ENCODE measurements at places on chromosomes 2 and 18.
A peak's percentile ranks its signal among the peaks of the same experiment; 100 is the strongest.

- no peak for DNase-seq
Observed at GRCh38 chr2:142153601-142154000, 22.8 kb upstream of the LRP1B start.

- DNase-seq = peak; percentile 69
Observed at GRCh38 chr2:66434679-66435548, at the start of gene MEIS1. Gene MEIS1 (plus strand): TSS chr2:66435125. CDS start chr2:66435857, 732 bp downstream.

DNA sequence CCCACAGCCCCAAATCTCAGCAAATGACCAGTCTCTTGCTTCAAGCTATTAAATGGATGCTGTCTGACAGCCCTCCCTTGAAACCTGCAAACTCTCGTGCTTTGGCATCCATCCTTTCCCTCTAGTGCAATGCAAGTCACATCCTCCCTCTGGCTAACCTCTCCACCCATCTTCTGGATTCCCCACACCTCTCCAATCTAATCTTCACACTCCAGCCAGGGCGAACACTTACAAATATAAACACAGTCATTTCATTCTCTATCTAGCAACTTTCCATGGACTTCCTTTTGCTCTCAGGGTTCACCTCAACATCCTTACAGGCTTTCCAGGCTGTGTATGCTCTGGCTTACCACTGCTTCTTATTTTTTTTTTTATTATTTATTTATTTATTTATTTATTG, 10.1 kb upstream of the NARS1 start:
- no peak for DNase-seq

DNA sequence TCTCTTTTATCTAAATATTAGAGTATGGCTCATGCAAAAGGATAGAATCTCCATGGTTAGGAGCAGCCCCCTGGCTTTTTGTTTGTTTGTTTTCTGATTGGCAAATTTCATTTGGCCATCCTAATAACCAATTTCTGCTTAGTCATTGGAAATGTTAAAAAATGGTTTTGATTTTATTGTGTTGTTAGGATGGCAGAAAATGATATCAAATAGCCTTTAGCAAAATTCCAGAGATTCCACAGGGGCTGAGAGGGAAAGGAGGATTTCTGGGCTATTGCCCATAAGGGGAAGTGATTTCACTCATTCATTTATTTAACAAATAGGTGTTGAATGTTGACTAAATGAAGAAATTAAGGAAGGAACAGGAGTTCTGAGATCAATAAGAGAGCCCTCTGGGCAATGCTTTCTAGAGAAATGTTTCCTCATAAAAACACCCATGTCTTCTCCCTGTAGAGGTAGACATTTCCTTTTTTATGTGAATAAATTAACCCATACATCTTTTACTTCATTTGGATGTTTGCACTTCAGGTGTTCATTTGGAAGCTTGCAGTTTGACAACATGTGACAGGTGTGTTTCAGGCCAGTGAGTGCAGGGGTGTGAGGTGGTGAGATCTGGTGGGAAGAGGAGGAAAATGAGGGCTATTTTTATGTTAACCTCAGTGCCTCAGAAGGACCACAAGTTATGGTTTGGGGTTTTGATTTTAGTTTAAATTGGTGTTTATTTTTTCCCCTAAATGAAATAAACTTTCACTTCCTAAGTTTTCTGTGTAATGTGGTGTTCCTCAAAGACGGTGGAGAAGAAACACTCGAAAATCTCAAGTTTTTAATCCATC, 61.7 kb upstream of the EPC2 start:
- no peak for DNase-seq

- DNase-seq = no peak
Observed at GRCh38 chr2:57696016-57696415, 350.6 kb upstream of the VRK2 start.

DNA sequence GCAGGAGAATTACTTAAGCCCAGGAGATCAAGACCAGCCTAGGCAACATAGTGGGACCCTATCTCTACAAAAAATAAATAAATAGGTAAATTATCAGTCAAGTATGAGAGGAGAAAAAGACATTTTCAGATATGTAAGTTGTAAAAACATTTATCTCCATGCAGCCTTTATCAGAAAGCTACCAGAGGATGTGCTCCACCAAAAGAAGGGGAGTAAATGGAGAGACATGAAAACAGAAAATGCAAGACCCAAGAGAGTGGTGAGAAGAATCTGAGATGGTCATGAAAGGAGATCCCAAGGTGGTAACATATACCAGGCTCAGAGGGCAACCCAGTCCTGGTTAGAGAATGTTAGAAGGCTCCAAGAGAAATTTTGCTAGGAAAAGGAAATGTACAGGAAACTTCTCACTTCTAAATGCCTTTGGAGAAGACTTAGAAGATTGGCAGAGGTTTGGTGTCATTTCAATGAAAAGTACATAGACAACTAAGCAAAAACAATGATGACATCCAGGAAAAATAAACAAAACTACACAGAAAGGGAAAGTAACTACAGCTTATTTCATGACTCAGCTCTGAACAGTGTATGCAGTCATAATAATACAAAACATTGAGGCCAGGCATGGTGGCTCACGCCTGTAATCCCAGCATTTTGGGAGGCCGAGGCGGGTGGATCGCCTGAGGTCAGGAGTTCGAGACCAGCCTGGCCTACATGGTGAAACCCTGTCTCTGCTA, 19.5 kb downstream of the CIB4 start:
- DNase-seq = no peak

GRCh38 chr18:49966090-49966489, 152.8 kb upstream of the ACAA2 start:
- no peak for DNase-seq

DNA sequence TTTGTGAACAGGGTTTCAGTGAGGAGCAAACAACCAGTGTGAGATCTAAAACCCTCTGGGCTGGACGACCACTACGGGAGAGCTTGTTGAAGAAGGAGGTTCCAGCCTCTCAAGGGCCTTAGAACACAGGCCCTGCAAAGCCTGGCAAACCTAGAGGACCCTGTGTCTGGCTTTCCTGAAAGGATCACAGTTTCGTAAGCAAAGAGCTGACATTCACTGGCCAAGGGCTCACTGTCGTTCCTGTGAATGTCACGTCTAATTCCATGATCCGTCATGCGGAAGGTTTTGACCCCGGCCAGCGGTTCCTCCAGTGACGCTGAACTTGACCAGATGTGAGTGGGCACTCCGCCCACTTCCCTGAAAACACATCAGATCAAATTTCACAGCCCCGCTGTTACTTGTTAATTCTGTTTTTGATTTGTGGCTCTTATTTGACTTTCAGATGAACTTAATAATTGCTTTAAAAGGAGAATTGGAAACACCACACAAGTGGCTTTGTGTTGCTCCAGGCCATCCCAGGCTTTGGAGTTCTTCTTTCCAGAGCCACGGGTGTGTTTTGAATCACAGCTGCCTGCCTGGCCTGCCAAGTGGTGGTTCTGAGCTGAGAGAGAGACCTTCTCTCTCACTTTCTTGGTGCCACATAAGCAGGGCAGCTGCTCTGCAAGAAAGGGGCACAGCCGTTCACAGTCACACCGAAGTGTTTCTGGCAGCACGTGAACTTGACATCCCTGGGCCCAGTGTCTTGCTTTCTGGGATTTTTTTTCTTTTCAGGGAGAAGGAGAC, 308.4 kb downstream of the NDUFA10 start:
- no peak for DNase-seq

- no peak for DNase-seq
Observed at GRCh38 chr2:204982303-204982702, 437.0 kb downstream of the PARD3B start.

DNA sequence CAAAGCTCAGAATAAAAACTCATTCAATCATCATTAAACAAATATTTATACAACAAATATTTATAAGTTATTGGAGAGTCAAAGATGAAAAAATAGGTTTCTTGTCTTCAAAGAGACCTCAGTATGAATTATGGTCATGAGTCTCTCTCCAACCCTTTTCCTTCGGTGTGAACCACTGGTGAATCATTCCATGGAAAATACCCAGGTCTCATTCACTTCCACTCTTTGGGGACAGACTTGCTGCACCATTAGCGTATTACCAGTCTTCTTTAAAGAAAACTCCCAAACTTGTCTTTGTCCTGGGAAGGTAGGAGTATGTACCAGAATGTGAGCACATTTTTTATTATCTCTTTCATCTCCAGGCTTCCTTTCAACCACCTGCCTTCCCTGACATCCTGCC, 257.4 kb upstream of the RBMS1 start:
- no peak for DNase-seq

GRCh38 chr2:54680397-54681041, 42.9 kb upstream of the EML6 start:
- DNase-seq = no peak

- no peak for DNase-seq
Observed at GRCh38 chr2:76641506-76641905, 880.7 kb downstream of the LRRTM4 start.

- DNase-seq = no peak
Observed at GRCh38 chr2:10359731-10360329, 57.1 kb downstream of the HPCAL1 start.

- no peak for DNase-seq
Observed at GRCh38 chr18:74778191-74778847, 180.6 kb downstream of the ZNF407 start.

DNA sequence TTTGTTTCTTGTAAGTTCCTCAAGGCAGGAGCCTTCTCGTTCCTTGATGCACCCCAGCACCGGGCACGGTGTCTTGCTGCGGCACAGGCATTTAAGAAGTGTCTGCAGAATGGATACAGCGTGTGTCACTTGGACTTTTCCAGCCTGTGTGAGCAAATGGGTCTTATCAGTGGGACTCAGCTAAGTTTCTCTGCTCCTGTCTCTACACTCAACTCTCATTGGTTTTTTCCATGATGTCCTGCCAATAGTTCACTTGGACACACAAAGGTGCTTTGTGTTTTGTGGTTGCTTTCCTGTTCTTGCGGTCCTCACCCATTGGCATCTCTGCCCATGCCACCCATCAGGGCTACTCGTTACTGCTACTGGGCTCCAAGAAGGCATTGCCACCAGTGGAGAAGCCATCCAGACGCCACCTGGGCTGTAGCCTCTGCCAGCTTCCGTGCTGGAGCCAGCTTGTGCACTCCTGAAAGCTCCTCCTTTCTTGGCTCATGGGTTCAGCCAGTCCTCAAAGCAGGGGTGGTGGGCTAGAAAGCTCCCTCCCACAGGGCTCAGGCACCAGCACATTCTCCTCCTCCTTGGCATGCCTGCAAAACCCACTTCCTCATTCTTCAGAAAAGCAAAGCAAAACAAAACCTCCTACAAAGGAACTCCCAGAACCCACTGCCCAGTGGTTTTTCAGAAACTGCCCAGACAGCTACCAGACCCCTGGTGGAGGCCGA, 41.4 kb downstream of the IL1R2 start:
- peak; percentile 89 for DNase-seq

GRCh38 chr2:113181258-113182051, 7.7 kb downstream of the PSD4 start:
- peak; percentile 69 for DNase-seq

- DNase-seq = no peak
Observed at GRCh38 chr18:23284629-23285028, 149.3 kb downstream of the CABLES1 start.

GRCh38 chr2:82043867-82044266, 1739.3 kb upstream of the LRRTM1 start:
- DNase-seq = no peak

- no peak for DNase-seq
Observed at GRCh38 chr2:227180770-227181169, 16.3 kb downstream of the COL4A3 start.

GRCh38 chr2:3313781-3314375, 63.7 kb downstream of the EIPR1 start:
- no peak for DNase-seq

DNA sequence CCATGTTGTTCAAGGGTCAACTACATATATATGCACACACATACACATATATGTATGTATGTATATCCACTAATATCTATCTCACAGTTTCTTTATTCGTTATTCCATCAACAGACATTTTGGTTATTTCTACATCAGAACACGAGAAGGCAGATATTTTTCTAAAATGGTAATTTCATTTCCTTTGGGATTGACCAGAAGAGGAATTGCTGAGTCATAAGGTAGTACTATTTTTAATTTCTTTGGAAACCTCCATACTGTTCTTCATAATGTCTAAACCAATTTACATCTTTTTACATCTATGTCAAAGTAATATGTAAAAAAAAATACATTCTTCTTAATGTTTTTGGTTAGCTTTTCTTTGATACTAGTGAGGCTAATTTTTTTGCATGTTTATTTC, 630.7 kb upstream of the GCFC2 start:
- DNase-seq = no peak

DNA sequence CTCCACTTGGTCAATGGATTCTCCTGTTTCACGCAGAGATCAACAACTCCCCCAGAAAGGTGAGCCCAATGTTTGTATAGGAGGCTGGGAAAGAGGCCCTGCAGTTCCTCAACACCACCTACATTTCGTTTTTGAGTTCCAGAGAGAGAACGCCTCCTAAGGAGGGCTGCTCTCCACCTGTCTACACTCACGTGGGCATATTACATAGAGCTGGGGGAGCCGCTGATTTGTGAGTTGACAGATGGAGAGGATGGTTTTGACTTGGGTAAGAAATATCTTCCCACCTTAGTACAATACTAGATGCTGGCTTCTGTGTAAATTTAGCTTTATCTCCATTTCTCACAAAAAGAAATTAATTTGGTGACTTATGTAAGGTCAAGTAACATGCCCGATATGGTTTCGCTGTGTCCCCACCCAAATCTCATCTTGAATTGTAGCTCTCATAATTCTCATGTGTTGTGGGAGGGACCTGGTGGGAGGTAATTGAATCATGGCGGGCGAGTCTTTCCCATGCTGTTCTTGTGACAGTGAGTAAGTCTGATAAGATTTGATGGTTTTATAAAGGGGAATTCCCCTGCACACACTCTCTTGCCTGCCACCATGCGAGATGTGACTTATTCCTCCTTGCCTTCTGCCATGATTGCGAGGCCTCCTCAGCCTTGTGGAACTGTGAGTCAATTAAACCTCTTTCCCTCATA, 274.5 kb upstream of the PXDN start:
- no peak for DNase-seq

- no peak for DNase-seq
Observed at GRCh38 chr18:62814132-62814759, 98.9 kb downstream of the PHLPP1 start.

- no peak for DNase-seq
Observed at GRCh38 chr18:40431071-40431985, 1523.7 kb upstream of the PIK3C3 start.

GRCh38 chr18:8717011-8717770, 11.8 kb downstream of the MTCL1 start:
- DNase-seq = no peak

- DNase-seq = peak; percentile 24
Observed at GRCh38 chr2:205723179-205723578, 40.9 kb downstream of the NRP2 start.

GRCh38 chr2:36356990-36357846, 1.6 kb downstream of the CRIM1 start:
- DNase-seq = peak; percentile 35
